ENCODE measurements at places on chromosomes 4 and X. TPM values are rescaled to one million over a fixed set of nuclear protein-coding genes. Genes with fewer than 3 reads are reported as not detected.

DNA sequence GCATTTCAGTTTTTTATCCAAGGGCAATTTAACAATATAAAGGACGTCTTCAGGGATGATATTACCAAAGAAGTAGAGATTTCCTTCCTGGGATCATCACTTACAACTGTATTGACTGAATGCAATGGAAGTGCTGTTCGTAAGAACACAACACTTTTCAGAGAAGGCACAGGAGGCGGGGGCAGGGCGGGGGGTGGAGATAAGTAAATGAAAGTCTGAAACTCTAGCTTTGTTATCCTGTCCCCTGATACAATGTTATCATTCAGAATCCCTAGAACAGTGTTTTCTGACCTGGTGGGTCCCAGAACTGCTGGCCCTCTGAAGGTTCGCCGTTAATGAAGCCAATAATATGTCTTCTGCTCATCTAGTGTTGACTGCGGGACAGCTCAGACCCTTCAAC lies 124.6 kb downstream of the NSUN7 start:
- no peaks in the 10 kb centered on the region for H3K36me3 ChIP-seq
- H3K27ac ChIP-seq = no peak overlapping the region
- H3K4me1 ChIP-seq = peaks cover 11% of the 10 kb centered on the region
- no peak overlapping the region for H3K4me3 ChIP-seq
- DNase-seq = no peak

GRCh38 chr4:172843192-172843591 lies 325.4 kb upstream of the GALNT7 start:
- no peak overlapping the region for H3K27ac ChIP-seq
- no peaks in the 10 kb centered on the region for H3K36me3 ChIP-seq
- H3K4me1 ChIP-seq = no peaks in the 10 kb centered on the region
- no peaks in the 10 kb centered on the region for H3K27me3 ChIP-seq

GRCh38 chrX:43590150-43590549 lies 65.9 kb upstream of the MAOA start:
- H3K27me3 ChIP-seq = no peaks in the 10 kb centered on the region
- H3K27ac ChIP-seq = peak overlapping the region; percentile 61
- H3K36me3 ChIP-seq = no peaks in the 10 kb centered on the region
- DNase-seq = no peak
- peaks cover 3% of the 10 kb centered on the region for H3K4me1 ChIP-seq

- H3K27me3 ChIP-seq = no peaks in the 10 kb centered on the region
- H3K4me3 ChIP-seq = no peak overlapping the region
- H3K36me3 ChIP-seq = no peaks in the 10 kb centered on the region
- no peaks in the 10 kb centered on the region for H3K4me1 ChIP-seq
- DNase-seq = no peak
- H3K27ac ChIP-seq = no peak overlapping the region
Observed at GRCh38 chr4:8121292-8122015, 37.2 kb downstream of the ABLIM2 start.

- H3K36me3 ChIP-seq = no peaks in the 10 kb centered on the region
- H3K4me1 ChIP-seq = no peaks in the 10 kb centered on the region
- H3K27ac ChIP-seq = no peak overlapping the region
- no peak overlapping the region for H3K4me3 ChIP-seq
- H3K27me3 ChIP-seq = no peaks in the 10 kb centered on the region
Observed at GRCh38 chr4:31108762-31109161, 388.6 kb downstream of the PCDH7 start.

GRCh38 chr4:102466298-102466697 lies 34.9 kb upstream of the NFKB1 start:
- no peak for DNase-seq
- no peaks in the 10 kb centered on the region for H3K4me1 ChIP-seq
- H3K4me3 ChIP-seq = no peak overlapping the region
- no peaks in the 10 kb centered on the region for H3K27me3 ChIP-seq

GRCh38 chrX:129553619-129554288 lies 13.7 kb downstream of the OCRL start:
- no peaks in the 10 kb centered on the region for H3K27me3 ChIP-seq
- H3K27ac ChIP-seq = no peak overlapping the region
- H3K4me1 ChIP-seq = no peaks in the 10 kb centered on the region
- no peak overlapping the region for H3K4me3 ChIP-seq

DNA sequence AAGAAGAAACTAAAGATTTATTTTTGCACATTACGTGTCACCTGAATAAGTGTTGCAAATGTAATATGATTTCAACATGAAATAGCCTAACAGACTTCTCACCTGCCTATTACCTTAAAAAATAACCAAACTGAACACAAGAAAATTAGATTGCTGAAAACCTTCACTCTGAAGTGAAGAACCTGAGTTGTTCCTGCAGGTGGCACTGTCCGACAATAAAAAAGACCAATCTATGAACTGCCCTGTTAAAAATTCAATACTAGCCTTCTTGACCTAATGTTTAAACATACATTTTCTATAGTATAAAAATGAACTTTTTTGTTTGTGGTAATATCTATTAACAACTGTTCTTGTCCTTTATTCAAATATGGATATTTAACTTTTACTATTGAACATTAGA lies 69.2 kb upstream of the PNPLA4 start:
- H3K36me3 ChIP-seq = no peaks in the 10 kb centered on the region
- H3K4me1 ChIP-seq = no peaks in the 10 kb centered on the region
- H3K27me3 ChIP-seq = no peaks in the 10 kb centered on the region
- DNase-seq = no peak
- H3K4me3 ChIP-seq = no peak overlapping the region

- no peak overlapping the region for H3K4me3 ChIP-seq
- H3K4me1 ChIP-seq = no peaks in the 10 kb centered on the region
- H3K27me3 ChIP-seq = no peaks in the 10 kb centered on the region
- H3K36me3 ChIP-seq = no peaks in the 10 kb centered on the region
Observed at GRCh38 chrX:112672788-112673560, 6.8 kb downstream of the LHFPL1 start.

DNA sequence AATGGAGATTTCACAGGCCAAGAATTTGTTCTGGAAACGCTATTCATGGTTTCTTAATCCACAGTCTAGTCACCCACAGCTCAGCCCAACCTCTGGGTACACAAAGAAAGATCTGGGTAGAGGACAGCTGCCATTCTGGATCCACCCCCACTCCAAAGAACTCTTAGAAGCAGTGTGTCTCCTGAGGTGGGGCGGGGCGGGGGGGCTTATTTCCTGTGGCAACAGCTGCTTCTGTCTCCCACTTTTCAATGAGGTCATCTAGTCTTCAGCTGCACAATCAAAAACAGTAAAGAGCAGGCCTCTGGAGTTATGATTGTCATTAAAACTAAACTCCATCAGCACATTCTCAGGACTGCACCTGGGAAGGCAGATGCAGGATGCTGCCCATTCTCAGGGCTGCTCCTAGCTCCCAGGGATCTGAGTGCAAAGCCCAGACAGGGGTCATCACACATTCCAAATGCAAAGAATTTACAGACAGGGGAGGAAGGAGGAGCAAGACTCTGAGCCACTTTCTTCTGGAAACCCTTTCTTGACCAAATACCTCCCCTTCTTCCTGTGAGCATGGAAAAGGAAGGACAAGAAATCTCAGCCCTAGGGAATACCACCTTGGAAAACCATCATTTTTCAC lies 207.3 kb downstream of the HS6ST2 start:
- H3K27me3 ChIP-seq = no peaks in the 10 kb centered on the region
- H3K36me3 ChIP-seq = no peaks in the 10 kb centered on the region
- no peak overlapping the region for H3K4me3 ChIP-seq
- no peak overlapping the region for H3K27ac ChIP-seq
- H3K4me1 ChIP-seq = no peaks in the 10 kb centered on the region
- DNase-seq = no peak

DNA sequence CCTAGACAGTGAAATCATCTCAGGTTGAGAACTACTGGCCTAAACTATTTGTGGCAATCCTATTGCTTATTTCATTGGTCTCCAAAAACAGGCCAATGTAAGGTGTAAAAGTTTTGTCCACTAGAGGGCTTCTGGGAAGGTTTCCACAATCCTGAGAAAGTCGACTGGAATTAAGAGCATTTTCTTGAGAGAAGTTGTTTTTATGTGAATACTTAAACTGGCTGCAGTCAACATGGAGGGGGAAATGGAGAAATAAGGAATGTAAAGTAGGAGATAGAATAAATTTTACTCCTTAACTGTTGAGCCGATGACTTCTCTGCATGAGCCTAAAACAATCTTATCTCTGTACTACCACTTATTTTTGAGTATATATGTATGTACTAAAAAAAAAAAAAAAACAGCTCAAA lies 11.0 kb upstream of the EIF4E start:
- no peaks in the 10 kb centered on the region for H3K27me3 ChIP-seq
- no peak overlapping the region for H3K4me3 ChIP-seq
- no peaks in the 10 kb centered on the region for H3K4me1 ChIP-seq
- no peaks in the 10 kb centered on the region for H3K36me3 ChIP-seq
- no peak overlapping the region for H3K27ac ChIP-seq
- DNase-seq = no peak

DNA sequence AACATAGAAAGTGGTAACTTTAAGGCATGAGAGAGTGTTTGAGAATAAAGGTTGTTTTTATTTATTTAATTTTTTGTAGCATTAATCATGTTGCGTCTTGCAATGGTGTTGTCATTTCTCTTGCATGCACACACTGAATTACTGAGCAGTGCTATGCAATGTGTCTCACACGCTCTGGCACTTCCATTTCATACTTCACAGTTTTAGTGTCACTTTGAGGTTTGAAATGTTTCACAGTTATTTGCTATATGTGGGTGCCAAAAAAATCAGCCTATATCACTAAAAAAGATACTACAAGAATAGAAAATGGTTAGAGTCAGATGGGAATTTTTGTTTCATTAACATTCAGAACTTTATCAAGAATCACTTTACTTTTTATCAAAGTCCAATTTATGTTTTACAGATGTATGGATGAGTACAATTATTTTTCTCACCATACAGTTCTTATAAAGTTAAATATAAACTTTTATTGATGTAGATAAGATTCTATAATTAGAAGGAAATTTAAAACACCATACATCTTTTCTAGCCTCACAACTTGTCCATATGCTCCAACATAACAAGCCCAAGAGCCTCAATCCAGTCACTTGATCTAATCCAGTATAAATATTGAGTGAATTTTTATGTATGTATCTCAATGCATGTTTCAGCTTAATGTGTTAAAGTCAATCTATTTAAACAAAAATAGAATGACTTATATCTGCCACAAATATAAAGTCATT lies 114.0 kb downstream of the IQCM start:
- no peak overlapping the region for H3K4me3 ChIP-seq
- no peaks in the 10 kb centered on the region for H3K27me3 ChIP-seq
- no peaks in the 10 kb centered on the region for H3K36me3 ChIP-seq
- DNase-seq = no peak
- H3K4me1 ChIP-seq = no peaks in the 10 kb centered on the region

GRCh38 chr4:4869731-4870571 lies 10.5 kb downstream of the MSX1 start:
- peaks cover 5% of the 10 kb centered on the region for H3K4me1 ChIP-seq
- H3K36me3 ChIP-seq = no peaks in the 10 kb centered on the region
- H3K27ac ChIP-seq = no peak overlapping the region
- no peak overlapping the region for H3K4me3 ChIP-seq

DNA sequence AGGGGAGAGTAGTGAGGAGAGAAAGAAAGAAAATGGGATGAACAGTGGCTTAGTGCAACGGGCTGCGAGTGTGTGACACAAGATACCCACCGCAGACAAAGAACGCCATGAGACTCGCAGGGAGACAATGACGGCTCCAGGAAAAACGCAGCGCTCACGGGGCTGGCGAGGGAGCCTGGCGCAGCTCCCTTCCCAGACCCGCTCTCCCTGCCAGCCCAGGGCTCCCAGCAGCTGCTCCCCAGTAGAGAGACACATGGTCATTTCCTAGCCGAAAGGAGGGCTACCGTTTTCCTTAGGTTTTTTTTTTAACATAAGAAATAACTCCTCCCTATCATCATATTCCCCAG lies 149.5 kb downstream of the MAML3 start:
- H3K27ac ChIP-seq = peak overlapping the region; percentile 69
- no peaks in the 10 kb centered on the region for H3K27me3 ChIP-seq
- no peaks in the 10 kb centered on the region for H3K36me3 ChIP-seq
- peak overlapping the region; percentile 43 for H3K4me3 ChIP-seq

- H3K4me1 ChIP-seq = no peaks in the 10 kb centered on the region
- no peak overlapping the region for H3K27ac ChIP-seq
- DNase-seq = no peak
- H3K4me3 ChIP-seq = no peak overlapping the region
- no peaks in the 10 kb centered on the region for H3K27me3 ChIP-seq
Observed at GRCh38 chr4:160136021-160136420, 1033.1 kb downstream of the RAPGEF2 start.

GRCh38 chrX:130714135-130714534 lies 188.9 kb downstream of the ENOX2 start:
- no peak for DNase-seq
- no peaks in the 10 kb centered on the region for H3K27me3 ChIP-seq
- no peaks in the 10 kb centered on the region for H3K36me3 ChIP-seq
- no peak overlapping the region for H3K27ac ChIP-seq
- no peaks in the 10 kb centered on the region for H3K4me1 ChIP-seq

- no peak for DNase-seq
- no peaks in the 10 kb centered on the region for H3K36me3 ChIP-seq
- no peak overlapping the region for H3K4me3 ChIP-seq
- H3K27me3 ChIP-seq = no peaks in the 10 kb centered on the region
- no peak overlapping the region for H3K27ac ChIP-seq
- H3K4me1 ChIP-seq = no peaks in the 10 kb centered on the region
Observed at GRCh38 chrX:151982222-151982621, 7.7 kb upstream of the GABRE start.

DNA sequence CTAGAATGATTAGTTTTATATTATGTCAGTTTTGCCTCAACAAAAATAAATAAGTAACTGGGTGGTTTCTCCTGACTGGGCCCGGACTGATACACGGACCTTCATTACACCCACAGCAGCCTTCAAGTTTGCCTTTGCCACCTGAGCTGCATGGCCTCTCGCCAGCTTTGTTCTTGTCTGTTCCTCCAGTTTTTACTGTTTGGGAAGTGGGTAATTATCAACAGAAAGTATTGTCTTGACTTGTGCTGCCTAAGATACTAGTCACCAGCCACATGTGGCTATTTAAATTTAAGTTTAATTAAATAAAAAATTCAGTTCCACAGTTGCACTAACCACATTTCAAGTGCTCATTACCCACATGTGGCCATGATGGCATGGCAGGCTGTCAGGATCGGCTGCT lies 74.7 kb upstream of the INTU start:
- no peak for DNase-seq
- no peak overlapping the region for H3K27ac ChIP-seq
- no peaks in the 10 kb centered on the region for H3K27me3 ChIP-seq
- no peak overlapping the region for H3K4me3 ChIP-seq
- no peaks in the 10 kb centered on the region for H3K4me1 ChIP-seq

GRCh38 chr4:175973027-175973923 lies 92.4 kb upstream of the WDR17 start:
- H3K36me3 ChIP-seq = no peaks in the 10 kb centered on the region
- H3K4me3 ChIP-seq = no peak overlapping the region
- H3K4me1 ChIP-seq = no peaks in the 10 kb centered on the region
- no peak for DNase-seq
- H3K27me3 ChIP-seq = no peaks in the 10 kb centered on the region

NLGN4X gene
- 4.2 TPM for total RNA-seq

HDX gene
- 4.5 TPM for total RNA-seq

SYNPO2 gene
- total RNA-seq = 38.9 TPM

TRIML2 gene
- total RNA-seq = not detected

RXFP1 gene
- total RNA-seq = 7.9 TPM

DCAF8L2 gene
- total RNA-seq = not detected

SPIN4 gene
- 20.0 TPM for total RNA-seq

ZNF81 gene
- 10.0 TPM for total RNA-seq

CFAP47 gene
- total RNA-seq = not detected

All from upper lobe of right lung (tissue), 1 donor.